ENCODE measurements at places on chromosomes 4 and X.

DNA sequence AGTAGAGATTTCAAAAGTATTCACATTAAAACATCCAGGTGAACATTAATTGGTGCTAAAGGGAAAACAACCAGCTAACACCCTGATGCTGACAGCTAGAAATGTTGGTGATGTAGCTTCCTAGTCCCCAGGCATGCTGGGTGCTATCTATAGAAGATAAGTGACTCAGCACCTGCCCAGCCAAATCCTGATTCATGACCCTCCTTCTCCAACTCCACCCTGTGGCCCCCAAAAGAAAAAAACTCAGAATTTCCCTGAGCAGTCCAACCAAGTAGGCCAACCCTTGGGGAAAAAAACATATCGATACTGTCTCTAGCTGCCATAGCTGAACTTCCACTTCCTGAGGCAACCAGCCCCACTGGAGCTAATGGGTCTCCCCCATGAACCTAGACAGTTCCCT is 197.6 kb upstream of the KLF3 start:
- DNase-seq, result no peak

DNA sequence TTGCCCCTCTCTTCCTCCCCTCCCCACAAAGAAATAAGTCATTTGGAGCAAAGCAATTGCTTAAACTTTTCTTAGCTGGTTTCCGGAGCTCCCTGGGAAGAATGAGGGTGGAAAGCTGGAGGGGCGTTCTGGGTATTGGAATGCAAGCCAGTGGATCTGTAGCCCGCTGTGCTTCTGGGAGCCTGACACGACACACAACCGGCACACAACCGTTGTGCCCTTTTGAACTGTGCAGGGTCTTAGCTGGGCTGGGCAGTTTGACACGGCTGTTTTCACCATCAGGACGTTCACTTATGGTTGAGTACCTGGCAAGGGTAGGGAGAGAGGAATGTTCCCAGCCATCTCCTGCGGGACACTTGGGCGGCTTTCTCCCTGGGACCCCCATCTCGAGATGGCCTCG is 38.3 kb downstream of the SHROOM2 start:
- DNase-seq, result no peak

DNA sequence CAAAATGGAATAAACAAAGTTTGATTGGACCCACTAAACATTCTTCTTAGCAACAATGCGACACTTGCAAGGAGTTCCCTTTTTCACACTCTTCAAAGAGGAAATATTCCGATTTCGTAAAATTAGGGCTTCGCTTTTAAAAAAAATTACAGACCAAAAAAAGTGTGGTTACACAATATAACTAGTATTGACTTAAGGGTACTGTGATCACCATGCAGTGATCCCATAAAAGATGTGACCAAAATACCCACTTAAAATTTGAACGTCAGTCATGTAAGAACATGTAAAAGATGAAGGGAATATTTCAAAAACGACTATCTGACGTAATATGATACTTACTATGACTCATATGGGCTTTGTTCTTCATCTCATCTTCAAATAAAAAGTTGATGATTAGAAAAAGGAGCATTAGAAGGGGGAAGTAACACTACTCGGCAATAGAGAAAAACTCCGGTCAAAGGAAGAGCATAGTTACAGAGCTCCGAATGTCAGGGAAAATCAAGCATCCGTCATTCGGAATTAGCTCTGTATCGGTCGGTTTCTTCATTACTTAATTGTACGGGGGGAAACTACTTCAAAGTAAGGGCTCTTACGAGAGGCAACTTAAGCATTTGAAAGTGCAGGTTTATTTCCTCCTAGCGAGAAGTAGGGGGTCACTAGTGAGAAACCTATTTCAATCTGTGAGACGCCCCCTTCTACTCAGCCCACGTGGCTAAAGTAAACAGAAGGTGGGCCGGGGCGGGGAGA is 1.3 kb upstream of the TET2 start:
- DNase-seq, result no peak

DNA sequence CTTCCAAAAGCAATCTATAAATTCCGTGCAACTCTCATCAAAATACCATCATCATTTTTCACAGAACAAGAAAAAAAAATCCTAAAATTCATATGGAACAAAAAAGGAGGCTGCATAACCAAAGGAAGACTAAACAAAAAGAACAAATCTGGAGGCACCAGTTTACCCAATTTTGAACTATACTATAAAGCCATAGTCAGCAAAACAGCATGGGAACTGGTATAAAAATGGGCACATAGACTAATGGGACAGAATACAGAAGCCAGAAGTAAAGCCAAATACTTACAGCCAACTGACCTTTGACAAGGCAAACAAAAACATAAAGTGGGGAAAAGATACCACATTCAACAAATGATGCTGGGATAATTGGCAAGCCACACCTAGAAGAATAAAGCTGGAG is 753.5 kb upstream of the PABPC4L start:
- no peak for DNase-seq

- no peak for DNase-seq
Observed at GRCh38 chrX:73851014-73852009, 288.3 kb downstream of the CHIC1 start.

DNA sequence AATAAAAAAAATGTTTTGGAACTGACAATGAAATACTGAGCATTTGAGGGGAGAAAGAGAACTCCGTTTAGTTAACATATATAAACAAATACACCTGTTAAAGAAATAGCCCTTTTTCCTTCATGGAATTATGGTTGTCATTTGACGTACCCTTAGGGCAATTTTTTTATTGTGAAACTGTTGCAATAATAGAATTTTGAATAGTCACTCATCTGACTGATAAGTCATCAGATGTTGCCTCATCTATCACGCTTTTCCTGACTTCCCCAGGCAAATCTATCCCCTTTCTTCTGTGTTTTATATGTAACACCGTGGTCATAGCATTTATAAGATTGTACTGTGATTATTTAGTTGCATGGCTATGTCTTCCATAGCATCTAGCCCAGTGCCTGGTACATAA is 69.0 kb upstream of the HDAC8 start:
- DNase-seq, result no peak

- no peak for DNase-seq
Observed at GRCh38 chrX:5397409-5397808, 831.3 kb downstream of the NLGN4X start.

- peak; percentile 88 for DNase-seq
Observed at GRCh38 chr4:77203380-77204197, 46.6 kb downstream of the CCNG2 start.

DNA sequence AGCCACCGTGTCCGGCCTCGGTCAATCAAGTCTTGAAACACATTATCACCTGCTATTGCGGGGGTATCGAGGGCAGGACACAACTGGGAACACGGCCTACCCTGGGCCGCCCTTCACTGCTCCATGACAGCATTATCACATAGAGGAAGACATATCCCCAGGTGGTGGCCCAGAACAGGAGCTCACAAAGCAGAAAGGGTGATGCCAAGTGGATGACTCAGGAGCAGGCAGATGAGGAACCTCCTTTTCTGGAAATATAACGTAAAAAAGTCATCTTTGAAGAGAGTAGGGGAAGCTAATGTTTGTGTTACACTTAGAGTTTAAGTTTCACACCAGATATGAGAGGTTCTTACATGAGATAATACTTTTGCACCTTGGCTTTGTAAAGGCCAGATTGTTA is 5.3 kb upstream of the SUPT20HL1 start:
- DNase-seq, result no peak

DNA sequence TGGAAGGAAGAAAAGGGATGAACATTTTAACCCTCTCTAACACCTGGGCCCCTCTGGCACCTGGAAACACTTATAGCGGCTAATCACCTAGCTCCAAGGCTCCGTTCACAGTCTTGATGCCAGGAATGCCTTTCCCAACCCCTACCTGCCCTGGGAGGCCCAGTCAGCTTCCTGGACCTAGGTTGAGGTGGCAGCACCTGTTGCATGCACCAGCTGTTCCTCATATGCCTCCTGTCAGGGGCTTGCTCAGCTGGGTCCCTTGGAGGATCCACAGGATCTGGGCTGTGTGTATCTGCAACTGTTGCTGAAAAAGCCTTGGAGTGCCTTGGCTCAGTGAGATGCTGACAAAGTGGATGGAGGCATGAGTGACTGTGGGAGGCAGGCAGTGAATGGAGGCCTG is 4.4 kb downstream of the CFP start:
- no peak for DNase-seq

- DNase-seq, result no peak
Observed at GRCh38 chr4:186981161-186981560, 257.5 kb upstream of the FAT1 start.

DNA sequence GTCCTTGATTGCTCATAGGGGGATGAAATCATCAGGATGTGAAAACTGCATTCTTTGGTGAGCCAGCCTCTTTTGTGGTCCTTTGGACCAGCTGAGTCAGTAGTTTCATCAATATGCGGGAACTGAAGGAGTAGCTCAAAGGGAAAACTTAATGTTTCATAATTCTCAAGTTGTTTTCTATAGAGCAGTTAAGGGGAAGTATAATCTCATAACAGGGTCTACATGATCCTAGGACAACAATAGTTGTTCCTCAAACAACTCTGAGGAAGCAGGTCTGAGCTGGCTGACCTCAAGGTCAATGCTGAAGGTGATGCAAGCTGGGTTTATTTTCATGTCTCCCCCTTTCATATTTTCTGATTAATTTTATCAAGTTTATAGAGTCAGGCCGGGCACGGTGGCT is 36.1 kb upstream of the IRF2 start:
- DNase-seq, result peak; percentile 36

DNA sequence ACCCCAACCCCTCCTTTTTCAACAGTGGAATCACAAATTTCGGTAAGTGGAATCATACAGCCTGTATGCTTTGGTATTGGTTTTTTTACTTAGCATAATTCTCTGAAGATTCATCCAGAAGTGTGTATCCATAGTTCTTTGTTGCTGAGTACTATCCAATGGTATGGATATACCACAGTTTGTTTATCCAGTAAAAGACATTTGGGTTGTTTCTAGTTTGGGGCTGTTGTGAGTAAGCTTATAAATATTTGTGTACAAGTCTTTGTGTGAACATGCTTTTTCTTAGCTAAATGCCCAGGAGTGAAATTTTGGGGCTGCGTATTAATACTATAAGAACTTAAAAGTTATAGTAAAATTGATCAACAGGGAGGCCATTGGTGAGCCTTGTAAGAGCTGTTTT is 57.5 kb upstream of the GC start:
- DNase-seq, result no peak

All from cardiac fibroblast (primary cell).